ENCODE measurements at places on chromosomes 1 and 21. TPM values are rescaled to one million over a fixed set of nuclear protein-coding genes. Genes with fewer than 3 reads are reported as not detected.

DNA sequence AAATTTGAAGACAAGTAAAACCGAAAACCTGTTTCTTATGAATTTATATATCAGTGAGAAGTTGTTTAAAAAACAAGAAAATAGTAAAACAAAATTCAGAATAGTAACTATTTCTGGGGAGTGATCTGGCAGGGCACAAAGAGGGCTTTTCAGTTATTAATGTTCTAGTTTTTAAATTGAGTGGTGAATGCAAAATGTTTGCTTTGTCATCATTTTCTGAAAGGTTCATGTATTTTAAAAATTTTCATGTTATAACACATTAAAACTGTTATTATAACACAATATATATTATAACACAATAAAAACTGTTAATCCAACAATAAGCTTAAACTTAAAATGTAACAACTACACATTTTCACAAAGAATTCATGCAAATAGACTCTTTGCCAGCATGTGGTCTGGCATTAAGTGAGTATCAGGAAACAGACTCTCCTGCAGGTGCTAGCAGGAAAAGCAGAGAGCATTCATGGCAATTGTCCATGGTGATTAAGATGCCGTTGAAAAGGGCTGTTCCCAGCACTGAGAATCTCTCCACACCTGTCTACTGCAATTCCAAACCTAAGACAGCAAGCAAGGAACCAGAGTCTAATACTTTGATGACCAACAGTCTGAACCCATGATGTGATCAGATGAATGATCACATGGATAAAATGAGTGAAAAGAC lies 204.9 kb downstream of the TBX15 start:
- DNase-seq = no peak

- no peak for DNase-seq
These were observed at the start of gene PCP4L1 for GRCh38 chr1:161258439-161259344. TSS of gene PCP4L1 (plus strand) at chr1:161258745. CDS start at chr1:161258975, 230 bp downstream.

GRCh38 chr1:2791027-2791760 lies 10.3 kb downstream of the TTC34 start:
- no peak for DNase-seq

The CDC20 gene
- 13.6 TPM for polyA plus RNA-seq

DNA sequence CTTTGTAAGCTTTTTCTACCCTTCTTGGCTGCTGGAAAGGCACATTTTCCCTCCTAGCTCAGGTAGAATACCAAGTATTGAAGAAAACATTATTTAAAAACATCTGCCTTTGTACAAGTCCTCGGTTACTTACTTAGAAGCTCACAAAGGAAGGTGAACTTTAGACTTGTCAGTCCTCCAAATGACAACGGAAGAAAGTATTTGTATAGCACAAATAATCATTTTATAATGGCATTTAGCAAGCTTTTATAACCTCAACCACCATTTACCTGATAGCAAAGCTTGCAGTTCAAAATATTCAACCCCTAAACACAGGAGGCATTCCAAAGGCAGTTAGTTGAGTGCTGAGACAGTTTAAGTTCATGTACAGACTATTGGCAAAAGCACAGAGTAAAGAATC lies 2.5 kb upstream of the FCAMR start:
- no peak for DNase-seq

GRCh38 chr1:158830904-158831507 lies at the start of gene MNDA:
TSS of gene MNDA (plus strand) at chr1:158831351. CDS start at chr1:158842154, 10,803 bp downstream.
- no peak for DNase-seq

The RIIAD1 gene
- not detected for polyA plus RNA-seq

The C4BPA gene
- polyA plus RNA-seq = not detected

The NID1 gene
- polyA plus RNA-seq = 1.6 TPM

GRCh38 chr1:232921381-232921780 lies 29.0 kb upstream of the NTPCR start:
- DNase-seq = no peak

The RRP15 gene
- 4.9 TPM for polyA plus RNA-seq

DNA sequence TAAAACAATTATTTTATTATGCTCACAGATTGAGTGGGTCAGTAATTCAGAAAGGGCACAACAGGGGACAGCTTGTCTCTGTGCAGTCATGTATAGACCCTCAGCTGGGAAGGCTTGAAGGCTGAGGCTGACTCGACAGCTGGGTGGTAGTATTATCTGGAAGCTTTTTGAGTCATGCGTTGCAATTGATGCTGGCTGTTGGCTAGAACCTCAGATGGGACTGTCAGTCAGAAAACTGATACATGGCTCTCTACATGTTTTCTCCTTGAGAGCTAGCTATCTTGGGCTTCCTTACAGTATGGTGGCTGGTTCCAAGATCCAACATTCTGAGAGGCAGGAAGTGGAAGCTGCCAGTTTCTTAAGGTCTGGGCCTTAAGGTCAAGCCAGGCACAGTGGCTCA lies 61.5 kb upstream of the SELENON start:
- no peak for DNase-seq

- DNase-seq = no peak
These were observed 204.8 kb upstream of the ADAMTS5 start for GRCh38 chr21:27171707-27172106.

DNA sequence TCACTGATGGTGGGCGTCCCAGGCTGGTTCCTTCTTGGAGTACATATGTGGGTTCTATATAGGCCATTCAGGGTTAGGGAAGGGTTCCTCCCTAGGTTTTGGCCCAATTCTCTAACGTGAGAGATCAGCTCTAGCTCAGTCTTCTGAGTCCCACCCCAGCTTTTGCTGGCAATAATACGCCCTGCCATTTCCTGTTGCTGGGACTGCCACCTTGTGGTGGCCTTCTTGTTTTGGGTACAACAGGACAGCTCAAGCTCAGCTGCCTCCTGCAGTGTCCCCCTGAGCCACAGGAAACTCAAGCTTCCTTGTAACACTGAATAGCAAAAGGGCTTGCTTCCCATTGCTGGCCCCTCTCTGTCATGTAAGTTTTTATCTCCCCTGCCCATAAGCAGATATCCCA lies 77.8 kb downstream of the BACH1 start:
- DNase-seq = no peak

The WDR64 gene
- polyA plus RNA-seq = not detected
